ENCODE measurements at places on chromosomes 3 and 15.
A peak's percentile ranks its signal among the peaks of the same experiment; 100 is the strongest.

DNA sequence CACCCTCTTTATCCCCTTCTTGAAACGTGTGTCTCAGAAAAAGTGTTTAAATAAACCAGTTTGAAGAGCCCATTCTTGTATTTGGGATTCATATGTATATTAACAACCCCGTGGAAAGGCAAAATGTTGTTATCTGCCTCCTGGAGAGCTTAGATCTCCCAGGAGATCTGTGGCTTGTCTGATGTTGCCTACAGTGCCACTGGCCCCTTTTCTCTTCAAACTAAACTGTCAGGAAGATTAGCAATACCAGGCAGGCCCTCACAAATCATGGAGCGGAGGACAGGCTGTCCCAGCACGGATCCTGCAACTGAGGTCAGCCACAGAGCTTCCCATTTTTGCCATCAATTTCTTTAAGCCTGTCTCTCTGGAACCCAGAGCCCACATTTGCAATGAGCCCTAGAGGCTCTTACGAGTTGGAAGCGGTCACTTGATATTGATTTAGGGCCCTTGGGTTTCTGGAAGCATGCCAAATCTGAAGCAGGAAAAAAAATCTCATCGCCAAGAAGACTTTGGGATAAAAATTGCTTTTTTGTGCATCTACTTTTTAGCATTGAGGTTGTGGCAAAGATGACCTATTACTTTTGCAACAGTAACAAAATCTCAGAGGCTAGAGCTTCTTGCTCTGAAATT lies 234.1 kb downstream of the OPA1 start:
- no peak for DNase-seq

DNA sequence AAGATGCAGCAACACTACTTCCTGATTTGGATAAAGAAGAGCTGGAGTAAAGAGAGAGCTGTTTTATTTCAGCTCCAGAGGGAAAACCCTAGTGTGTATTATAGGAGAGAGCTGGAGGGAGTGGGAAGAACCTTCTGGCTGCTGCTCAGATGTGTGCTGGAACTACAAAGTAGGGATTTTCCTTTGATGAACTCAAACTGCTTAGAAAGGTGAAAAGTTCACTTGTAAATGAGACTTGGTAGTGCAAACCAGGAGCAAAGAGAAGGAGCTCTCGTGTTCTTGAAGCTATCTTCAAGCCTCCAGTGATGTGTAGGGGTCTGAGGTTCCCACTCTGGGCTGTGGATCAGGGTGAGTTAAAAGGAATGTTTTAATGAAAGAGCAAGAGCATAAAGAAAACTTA lies 110.4 kb downstream of the EDEM1 start:
- no peak for DNase-seq

GRCh38 chr15:80020731-80021130 lies 38.7 kb upstream of the ZFAND6 start:
- no peak for DNase-seq

GRCh38 chr3:137121704-137122314 lies 164.0 kb downstream of the IL20RB start:
- peak; percentile 40 for DNase-seq

DNA sequence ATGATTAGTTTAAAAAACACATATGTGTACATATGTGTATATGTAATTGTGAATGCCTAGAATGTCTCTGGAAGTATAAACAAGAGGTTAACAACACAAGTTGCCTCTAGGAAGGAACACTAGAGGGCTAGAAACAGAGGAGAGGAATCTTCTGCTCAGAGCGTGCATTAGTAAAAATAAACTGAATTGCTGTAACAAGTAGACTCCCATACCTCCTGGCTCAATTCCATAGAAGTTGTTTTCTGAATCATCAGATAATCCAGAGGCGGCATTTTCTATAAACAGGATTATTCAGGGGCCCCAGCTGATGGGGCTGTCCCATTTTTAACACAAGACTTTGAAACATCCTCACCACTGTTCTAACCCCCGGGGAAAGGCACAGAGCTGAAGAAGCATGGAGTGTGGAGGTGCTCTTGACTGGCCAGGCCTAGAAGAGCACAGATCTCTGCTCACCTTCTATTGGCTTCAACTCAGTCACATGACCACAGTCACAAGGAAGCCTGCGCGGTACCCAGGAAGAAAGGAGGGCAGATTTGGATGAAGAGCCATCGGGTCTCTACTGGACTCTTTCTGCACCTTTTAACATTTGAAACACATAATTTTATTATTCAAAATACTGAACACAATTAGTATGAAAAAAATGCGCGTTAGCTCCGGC lies 145.7 kb downstream of the TLE3 start:
- peak; percentile 33 for DNase-seq

DNA sequence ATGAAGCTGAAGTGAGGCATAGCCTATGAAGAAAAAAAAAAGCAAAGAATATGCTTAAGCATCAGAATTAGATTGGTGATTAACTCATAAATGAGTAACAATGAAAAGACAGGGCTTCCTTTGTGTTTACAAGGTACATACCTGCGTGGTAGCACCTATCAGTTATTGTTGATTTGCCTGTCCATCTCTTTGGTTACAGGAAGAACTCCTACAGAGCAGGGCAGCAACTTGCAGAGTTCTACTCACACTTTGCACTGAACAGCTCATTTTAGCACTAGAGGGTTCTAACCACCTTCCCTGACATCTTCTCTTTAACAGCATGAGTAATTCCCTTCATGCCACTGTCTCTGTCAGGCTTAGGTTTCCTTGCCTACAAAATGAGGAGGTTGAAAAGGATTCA lies 166.0 kb downstream of the DPH6 start:
- DNase-seq: no peak

- DNase-seq: peak; percentile 64
These were observed at the start of gene YEATS2 for GRCh38 chr3:183697610-183698317. TSS of gene YEATS2 (plus strand) at chr3:183697797. CDS start at chr3:183715163, 17,366 bp downstream.

DNA sequence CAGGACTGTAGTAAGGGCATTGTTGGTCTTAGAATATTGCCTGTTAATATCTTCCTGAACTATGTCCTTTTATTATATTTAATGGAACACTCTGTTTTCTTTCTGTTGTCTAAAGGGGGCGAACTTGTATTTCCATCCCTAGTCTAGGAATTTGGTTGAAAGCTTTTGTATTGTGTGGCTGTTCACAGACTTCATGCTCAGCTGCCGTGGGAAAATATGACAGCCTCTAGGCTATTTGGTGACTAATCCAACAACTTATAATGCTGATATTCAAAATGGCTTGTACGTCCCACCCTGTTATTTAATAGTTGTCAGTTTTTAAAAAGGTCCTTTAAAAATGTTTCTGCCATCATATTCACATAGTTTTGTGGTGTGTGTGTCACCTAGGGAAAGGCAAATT lies 202.6 kb downstream of the KLHL25 start:
- peak; percentile 78 for DNase-seq

- no peak for DNase-seq
These were observed 2.5 kb downstream of the OR5K2 start for GRCh38 chr3:98500019-98500418.

DNA sequence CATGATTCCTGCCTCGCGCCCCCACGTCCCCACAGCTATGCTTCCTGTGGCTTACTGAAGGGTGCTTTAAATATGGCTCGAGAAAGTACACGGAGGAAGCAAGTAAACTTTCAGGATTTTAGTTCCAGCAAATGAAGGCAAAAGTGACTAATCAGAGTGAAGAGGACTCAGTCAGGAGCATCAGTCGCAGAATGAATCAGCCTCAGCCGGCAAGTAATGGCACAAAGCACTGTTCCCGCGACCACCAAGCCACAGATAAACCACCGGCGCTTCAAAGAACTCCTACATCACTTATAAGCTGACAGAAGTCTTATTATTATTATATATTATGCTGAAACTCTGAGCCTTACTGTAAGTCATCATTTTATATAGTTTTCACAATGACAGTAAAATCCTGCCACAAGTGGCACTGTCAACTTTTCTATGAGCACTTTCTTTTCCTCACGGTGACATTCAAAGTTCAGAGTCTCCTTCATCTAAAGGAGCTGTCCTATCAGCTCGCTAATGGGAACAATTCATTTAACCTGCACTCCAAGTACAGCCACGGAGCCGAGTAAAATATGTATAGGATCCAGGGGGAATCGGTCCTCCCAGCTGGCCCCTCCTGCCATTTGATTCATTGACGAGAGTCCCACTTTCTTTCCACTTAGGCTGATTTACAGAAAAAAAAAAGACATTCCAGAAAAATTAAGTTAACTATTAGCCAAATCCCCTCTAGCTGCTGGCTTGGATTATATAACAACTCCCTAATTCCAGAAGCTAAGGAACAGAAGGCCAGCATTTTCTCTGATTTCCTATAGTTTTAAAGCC lies 217.0 kb upstream of the ICE2 start:
- no peak for DNase-seq

GRCh38 chr3:42697289-42698051 lies 5.1 kb downstream of the HHATL start:
- no peak for DNase-seq

DNA sequence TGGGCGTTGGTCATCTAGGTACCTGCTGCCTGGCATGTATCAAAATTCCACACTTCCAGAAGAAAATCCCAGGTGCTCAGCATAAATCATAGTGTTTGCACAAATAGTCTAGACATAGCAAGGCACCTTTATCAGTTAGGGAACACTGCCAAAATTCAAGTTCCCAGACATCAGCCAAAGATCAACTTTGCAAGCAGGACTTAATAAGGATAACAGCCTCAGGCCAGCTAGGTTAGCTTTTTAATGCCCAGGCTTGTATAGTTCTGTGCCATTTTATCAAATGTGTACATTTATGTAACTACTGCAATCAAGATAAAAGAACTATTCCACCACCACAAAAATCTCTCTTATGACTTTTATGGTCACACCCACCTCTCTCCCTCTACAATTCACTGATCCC lies 30.7 kb downstream of the DZIP3 start:
- DNase-seq: no peak

GRCh38 chr15:37758412-37758811 lies 176.0 kb upstream of the TMCO5A start:
- no peak for DNase-seq

- no peak for DNase-seq
These were observed 672.7 kb upstream of the NAALADL2 start for GRCh38 chr3:174186377-174186989.

- DNase-seq: no peak
These were observed 20.4 kb upstream of the AP3B2 start for GRCh38 chr15:82730022-82730530.

- DNase-seq: peak; percentile 7
These were observed 131.6 kb downstream of the NLGN1 start for GRCh38 chr3:173529062-173529711.

DNA sequence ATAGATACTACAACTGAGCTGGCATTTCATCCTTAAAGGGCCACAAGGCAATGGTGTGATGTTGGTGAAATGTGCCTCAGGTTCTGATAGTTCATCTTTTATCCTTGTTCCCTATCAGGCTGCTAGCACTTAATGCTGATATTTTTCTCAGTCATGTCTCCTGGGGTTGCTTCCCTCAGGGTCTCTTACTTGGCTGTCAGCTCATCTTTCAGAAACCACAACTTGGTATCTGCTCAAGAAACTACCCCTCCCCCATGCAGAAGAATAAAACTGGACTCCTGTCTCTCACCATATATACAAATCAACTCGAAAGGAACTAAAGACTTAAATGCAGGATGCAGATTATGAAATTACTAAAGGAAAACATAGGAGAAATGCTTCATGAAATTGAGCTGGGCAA lies 308.1 kb downstream of the CHST2 start:
- no peak for DNase-seq

DNA sequence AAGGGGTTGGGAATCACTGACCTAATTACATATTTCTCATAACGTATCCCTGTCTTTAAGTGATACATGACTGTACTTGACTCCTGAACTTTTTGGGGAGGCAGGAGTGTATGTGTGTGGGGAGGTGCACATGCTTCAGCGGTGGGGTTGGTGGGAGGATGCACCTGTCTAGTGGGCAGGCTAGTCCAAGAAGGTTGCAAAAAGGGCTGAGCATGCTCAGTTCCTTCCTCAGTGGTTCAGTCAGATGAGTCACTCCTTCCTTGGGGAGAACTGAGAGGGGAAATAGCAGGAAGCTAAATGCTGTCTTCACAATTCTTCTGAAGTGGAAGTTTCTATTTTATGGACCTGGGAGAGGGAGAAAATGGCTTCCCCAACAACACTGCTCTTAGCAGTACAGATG lies 24.6 kb upstream of the AP4E1 start:
- peak; percentile 18 for DNase-seq

DNA sequence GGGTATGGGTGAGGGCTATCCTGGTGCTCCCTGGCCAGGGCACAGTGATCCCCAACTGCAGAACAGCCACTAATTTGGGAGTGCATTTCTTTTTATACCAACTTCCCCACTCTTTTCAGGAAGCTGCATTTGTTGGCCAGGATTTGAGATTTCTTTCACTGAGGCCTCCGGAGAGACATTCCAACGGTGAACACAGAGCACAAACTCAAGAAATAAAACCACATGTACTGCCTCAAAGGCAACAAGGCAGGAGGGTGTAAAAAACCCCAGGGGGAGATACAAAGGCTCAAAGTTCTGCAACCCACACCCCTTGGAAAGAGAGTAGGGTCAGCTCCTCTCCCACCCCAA lies 65.3 kb downstream of the CPN2 start:
- no peak for DNase-seq

- DNase-seq: peak; percentile 96
These were observed 32.8 kb downstream of the AKAP13 start for GRCh38 chr15:85412956-85413854.

DNA sequence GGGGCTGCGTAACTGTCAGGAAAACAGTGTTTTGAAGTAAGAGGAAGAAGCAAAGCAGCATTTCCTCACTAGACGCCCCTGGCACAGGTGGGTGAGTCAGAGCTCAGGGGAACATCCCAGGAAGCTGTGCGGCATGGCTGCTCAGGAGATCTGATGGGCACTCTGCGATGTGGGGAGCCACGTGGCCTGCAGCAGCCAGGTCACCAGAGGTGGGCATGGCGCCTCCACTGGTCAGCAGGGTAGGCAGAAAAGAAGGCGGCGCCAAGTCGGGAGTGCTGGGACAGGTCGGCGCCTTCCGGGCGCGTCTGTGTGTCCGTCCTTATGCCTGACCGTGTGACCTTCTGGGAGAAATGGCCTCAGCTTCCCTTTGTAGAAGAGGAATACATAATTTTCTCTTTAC lies 249.9 kb upstream of the ST8SIA2 start:
- DNase-seq: no peak

- DNase-seq: no peak
These were observed 38.7 kb downstream of the THSD4 start for GRCh38 chr15:71153823-71154524.

DNA sequence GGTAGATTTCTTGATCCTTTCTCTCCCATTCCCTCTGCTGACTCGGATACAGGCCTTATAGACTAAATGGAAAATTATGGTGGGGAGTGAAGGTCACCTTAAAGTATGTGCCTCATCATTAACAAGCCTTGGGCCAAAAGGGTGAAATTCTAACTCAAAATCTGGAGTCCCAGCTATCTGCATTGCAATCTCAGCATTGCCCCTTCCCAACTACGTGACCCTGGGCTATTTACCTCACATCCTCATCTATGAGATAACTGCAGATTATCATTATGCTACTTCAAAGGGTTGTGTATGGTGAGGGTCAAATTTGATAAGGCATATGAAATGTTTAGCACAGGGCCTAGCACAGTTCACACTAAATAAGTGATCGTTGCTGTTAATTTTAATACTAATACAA lies 147.7 kb downstream of the WNT5A start:
- no peak for DNase-seq

GRCh38 chr3:60095516-60095915 lies 1045.7 kb upstream of the CFAP20DC start:
- no peak for DNase-seq
